ENCODE measurements at places on chromosomes 5 and 9. TPM values are rescaled to one million over a fixed set of nuclear protein-coding genes. Genes with fewer than 3 reads are reported as not detected.

Gene HDHD3
- total RNA-seq: 30.2 TPM

Gene SMIM27
- total RNA-seq: 12.8 TPM

Gene S100Z
- 0.41 TPM for total RNA-seq

Gene ZFP37
- total RNA-seq: 4.7 TPM

Gene C5orf63
- total RNA-seq: 6.2 TPM

Gene CDH6
- 89.1 TPM for total RNA-seq

Gene IL3
- not detected for total RNA-seq

Gene GNAQ
- total RNA-seq: 39.0 TPM

Gene ACER2
- total RNA-seq: 14.8 TPM

Gene NTRK2
- total RNA-seq: 66.0 TPM

Gene LCN1
- not detected for total RNA-seq

Gene NUTM2F
- total RNA-seq: not detected

Gene CDC20B
- 0.29 TPM for total RNA-seq

Gene CLIC3
- 2.5 TPM for total RNA-seq

Gene EGFL7
- total RNA-seq: 131 TPM

Gene IL33
- 11.8 TPM for total RNA-seq

Gene MAP1B
- total RNA-seq: 26.7 TPM

Gene SPATA31D4
- total RNA-seq: not detected

Gene DMRT2
- 7.0 TPM for total RNA-seq

Gene PSD2
- 1.1 TPM for total RNA-seq

Gene ENTREP1
- 6.5 TPM for total RNA-seq

Gene SPINK7
- not detected for total RNA-seq

Gene SLC25A2
- 0.35 TPM for total RNA-seq

Gene SV2C
- 0.18 TPM for total RNA-seq

Gene IRX2
- 19.0 TPM for total RNA-seq
